RCC 7860 (cell line): ENCODE measurements at places on chromosomes 12 and 14.

DNA sequence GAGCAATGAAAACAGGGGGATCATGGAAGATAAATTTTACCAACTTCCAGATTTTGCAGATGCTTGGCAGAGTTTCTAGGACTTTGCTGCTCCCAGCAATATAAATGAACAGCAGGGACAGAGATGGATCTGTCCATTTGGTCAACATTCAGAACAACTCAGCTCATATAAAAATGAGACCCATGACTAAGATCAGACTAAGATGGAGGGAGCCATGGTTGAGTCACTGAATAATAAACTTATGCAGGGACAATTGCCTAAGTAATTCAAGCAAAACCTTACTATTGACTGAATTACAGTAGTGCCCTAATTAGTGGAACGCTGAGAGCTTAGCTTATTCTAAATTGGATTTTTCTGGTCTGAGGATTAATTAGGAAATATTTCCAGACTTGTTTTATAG, 205.1 kb downstream of the SLC5A8 start:
- no peak for DNase-seq

- peak; percentile 69 for DNase-seq
These were observed 13.6 kb upstream of the FOXN3 start for GRCh38 chr14:89430391-89431236.

DNA sequence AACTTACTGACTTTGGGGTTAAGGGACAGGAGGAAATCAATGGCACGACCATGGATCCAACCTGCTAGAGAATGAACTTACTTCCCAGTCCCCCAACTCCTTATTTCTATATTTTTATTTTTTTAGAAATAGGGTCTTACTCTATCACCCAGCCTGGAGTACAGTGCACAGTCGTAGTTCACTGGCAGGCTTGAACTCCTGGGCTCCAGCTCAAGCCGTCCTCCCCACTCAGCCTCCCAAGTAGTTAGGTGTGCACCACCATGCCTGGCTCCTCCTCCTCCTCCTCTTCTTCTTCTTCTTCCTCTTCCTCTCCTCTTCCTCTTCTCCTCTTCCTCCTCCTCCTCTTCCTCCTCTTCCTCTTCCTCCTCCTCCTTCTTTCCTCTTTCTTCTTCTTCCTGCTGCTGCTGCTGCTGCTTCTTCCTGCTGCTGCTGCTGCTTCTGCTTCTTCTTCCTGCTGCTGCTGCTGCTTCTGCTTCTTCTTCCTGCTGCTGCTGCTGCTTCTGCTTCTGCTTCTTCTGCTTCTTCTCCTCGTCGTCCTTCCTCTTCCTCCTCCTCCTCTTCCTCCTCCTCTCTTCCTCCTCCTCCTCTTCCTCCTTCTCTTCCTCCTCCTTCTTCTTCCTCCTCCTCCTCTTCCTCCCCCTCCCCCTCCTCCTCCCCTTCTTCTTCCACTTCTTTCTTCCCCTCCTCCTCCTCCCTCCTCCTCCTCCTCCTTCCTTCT, 390.1 kb upstream of the RGS6 start:
- no peak for DNase-seq

DNA sequence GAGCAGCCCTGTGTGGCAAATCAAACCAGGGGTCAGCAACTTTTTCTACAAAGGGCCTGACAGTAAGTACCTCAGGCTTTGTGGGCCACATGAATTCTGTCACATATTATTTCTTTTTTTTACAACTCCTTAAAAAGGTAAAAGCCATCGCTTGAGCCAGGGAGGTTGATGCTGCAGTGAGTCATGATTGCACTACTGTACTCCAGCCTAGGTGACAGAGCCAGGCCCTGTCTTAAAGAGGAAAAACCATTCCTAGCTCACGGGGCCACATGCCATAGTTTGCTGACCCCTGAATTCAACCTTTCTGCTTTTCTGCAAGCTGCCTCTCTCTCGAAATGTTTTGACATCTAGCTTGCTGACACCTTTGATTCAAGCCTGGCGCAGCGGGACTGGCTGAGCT, 55.1 kb upstream of the CORO1C start:
- no peak for DNase-seq

DNA sequence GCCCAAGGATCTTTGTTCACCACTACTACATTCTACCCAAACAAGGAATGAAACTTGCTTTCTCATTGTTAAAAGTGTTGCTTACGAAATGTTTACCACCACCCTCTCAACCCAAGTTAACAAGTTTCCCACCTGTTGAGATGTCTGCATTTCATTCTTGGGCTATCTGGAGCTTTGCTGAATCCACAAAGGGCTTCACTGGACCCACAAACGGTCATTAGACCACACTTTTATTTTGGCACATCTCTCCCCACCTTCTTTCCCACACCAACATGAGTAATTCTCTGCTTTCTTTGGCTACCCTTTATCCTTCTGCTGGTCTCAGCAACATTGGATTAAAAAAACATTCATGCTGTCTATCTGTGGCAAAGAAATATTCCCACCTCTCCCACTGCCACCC, 78.0 kb downstream of the TMEM260 start:
- DNase-seq: no peak

DNA sequence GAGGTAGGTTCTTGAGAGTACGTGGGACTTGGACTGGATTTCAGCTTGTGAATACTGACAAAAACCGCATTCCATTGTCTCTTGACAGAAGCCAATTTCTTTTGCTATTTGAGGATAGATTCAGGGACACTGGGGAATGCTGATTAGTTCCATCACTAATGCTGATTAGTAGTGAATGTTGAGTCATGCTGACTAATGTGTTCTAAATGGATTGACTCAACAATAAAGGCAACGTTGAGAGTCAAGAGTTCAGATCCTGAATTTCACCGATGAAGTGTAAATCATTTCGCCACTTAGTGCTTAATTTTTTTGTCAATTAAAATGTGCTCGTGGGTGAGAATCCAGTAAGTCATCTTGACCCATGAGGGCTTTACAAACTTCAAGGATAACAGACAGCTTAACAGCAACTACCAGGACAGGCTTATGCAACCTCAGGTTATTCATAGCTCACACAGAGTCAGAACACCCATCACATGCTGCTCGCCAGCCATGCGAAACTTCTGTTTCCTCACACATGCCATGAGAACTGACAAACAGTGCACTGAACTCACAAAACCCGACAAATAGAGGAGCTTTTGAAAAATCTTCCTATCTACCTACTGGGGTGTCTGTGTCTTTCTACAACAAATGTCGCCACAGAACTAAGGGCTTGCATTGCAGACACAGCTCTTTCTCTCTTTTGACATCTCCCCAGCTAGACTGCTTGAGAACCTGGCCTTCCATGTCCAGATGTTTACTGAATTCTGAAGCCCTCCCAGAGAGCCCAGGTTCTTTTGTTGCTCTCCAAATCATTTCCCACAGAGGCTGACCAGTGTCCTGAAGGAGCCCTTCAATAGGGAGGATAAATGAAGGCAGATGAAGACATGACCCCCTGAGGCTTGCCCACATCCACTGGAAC, 316.4 kb downstream of the ZFP36L1 start:
- peak; percentile 89 for DNase-seq

DNA sequence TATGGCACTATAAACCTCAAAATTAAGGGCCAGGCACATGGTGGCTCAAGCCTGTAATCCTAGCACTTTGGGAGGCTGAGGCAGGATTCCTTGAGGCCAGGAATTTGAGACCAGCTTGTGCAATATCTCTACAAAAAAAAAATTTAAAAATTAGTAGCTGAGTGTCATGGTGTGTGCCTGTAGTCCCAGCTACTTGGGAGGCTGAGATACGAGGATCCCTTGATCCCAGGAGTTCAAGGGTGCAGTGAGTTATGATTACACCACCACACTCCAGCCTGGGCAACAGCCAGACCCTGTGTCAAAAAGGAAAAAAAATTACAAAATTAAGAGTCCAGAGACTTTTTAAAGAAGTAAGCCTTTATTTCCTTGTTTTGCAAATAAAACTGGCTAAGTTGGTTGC, 1.8 kb upstream of the GCN1 start:
- no peak for DNase-seq

DNA sequence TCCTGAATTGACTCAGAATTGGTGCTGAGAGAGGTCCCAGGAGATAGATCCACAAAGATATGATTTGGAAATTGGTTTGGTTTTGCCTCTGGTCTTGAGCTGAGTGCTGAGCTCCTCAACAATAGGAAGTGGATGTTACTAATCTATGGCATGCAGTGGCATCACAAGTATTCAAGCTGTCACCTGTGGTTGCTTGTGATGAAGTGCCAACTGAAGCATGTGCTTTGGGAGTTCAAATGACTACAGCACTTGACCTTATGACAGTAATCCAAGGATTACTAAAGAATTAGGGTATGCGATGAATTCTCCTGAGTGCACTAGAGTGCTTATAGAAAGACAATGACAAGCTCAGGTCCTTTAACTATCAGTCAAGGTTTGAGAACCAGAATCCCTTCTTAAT, 406.2 kb downstream of the NOVA1 start:
- DNase-seq: no peak

DNA sequence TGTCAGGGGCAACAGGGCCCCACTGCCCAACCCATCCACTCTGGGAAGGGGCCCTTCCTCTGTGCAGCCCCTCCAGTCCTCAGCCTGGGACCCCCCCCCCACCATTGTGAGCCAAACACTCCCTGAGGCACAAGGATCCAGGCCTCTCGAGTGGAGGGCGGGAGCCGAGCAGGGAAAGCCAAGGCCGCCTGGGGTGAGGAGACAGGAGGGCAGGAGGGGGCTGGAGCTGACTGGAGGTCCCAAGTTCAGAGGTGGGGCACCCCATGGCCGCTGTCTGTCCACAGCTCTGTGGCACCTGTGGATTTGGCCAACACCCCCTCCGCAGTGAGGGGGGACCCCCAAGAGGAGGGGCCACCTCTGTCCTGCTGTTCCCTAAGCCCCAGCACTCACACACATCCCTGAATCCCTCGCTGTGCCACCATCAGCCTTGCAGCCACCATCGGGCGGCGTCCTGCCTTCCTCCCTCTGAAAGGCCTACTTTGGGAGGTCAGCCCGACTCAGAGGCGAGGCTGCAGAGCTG, 25.4 kb upstream of the C14orf180 start:
- DNase-seq: no peak

- DNase-seq: no peak
These were observed 39.6 kb upstream of the SFSWAP start for GRCh38 chr12:131671276-131671675.
